Heart right ventricle (tissue), 16 donors: ENCODE measurements at places on chromosomes 6 and 20. TPM values are rescaled to one million over a fixed set of nuclear protein-coding genes. Genes with fewer than 3 reads are reported as not detected.

POU5F1 gene
- total RNA-seq, result 0.32 TPM

- no peak for DNase-seq
Observed at GRCh38 chr6:72642435-72642834, 20.6 kb downstream of the KCNQ5 start.

FUT9 gene
- total RNA-seq, result not detected

- no peak for DNase-seq
Observed at GRCh38 chr6:113458368-113459010, 398.7 kb upstream of the MARCKS start.

DNA sequence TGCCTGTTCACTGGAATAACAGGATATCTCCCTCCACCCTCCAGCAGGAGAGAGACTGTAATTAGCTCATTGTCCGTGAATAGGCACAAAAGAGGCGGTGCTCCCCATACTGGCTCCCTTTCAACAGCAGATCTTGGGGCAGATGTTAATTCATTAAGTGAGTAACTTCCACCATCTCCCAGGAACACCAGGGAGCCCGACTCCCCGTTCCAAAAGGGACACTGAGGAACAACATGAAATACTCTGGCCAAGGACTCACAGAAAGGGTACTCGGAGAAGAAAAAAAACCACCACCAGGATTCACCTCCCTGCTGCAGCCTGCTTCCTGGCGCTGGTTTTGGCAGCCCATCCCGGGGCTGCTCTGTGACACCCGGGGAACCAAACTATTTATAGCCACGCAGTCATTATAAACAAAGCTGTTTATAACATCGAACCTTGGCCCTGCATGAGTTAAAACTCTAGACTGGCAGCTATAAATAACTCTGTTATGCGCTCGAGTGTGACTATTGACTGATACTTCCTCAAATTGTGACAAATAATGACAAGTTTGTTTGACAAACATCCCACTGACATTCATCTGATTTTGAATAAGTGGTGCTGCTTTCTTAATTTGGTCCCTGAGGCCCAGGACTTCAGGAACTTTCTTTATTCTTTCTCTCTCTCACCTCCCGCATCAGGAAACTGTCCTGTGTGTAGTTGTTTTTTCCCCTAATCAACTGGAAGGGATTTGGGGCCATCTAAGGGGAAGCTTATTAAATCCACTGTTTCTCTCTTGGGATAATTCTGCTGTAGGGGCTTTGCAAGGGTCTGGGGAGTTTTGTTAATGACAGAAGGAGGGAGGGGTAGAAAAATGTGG is 521.6 kb downstream of the CD83 start:
- DNase-seq, result peak; percentile 67

DNA sequence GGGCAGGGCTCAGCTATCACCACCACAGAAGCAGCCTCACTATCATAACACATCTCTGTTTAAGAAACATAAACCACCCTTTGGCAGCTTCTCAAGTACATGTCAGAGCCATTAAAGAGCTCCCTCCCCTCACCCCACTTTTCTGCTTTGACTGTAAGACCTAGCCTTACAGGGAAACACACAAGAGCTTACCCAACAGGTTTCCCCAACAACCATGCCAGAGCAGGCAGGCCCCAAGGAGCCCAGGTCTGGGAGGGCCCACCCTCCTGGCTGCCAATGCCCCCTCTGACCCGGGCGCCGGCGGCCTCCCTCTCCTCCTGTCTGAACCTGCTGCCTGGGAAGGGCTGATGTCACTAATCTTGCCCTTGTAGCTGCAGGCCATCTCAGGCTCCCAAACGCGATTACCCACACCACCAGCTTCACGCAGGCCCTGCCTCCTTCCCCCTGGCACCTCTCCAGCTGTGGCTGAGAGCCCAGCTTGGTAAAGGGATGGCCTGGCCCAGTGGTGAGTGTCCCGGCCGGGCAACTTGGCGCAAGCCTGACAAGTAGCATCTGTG is 402.0 kb downstream of the MAFB start:
- DNase-seq, result peak; percentile 86

LAMA4 gene
- total RNA-seq, result 90.8 TPM

ARHGAP18 gene
- total RNA-seq, result 3.4 TPM

DNA sequence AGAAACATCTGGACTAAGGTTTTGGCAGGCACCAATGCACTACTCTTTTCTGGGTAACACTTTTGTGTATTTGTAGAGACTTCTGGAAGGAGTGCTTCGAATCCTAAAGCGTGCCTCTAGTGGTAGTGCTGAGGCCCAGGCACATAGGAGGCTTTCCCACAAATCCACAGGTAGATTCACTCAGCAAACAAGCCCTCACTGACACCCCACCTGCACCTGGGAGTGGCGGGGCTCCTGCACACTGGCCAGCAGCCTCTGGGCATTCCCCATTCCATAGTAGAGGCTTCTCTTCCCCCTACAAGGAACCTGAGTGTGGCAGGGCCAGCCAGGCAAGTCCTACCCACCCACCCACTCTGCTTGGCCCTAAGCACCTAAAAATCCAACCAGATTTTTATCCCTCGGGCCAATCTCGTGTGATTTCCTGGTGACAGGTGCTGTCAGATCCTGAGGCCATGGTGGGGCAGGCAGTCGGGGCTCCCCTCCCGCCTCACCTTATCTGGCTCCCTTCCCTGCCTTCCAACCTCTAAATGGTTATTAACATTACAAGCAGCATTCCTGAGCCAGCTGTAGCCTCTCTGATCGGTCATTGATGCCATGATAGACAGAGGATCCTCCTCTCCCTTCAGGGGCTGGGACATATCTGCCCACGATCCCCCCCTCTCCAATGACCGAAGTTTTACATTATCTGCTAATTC is 82.4 kb downstream of the SLC2A10 start:
- no peak for DNase-seq

SPATA25 gene
- 3.1 TPM for total RNA-seq

DNA sequence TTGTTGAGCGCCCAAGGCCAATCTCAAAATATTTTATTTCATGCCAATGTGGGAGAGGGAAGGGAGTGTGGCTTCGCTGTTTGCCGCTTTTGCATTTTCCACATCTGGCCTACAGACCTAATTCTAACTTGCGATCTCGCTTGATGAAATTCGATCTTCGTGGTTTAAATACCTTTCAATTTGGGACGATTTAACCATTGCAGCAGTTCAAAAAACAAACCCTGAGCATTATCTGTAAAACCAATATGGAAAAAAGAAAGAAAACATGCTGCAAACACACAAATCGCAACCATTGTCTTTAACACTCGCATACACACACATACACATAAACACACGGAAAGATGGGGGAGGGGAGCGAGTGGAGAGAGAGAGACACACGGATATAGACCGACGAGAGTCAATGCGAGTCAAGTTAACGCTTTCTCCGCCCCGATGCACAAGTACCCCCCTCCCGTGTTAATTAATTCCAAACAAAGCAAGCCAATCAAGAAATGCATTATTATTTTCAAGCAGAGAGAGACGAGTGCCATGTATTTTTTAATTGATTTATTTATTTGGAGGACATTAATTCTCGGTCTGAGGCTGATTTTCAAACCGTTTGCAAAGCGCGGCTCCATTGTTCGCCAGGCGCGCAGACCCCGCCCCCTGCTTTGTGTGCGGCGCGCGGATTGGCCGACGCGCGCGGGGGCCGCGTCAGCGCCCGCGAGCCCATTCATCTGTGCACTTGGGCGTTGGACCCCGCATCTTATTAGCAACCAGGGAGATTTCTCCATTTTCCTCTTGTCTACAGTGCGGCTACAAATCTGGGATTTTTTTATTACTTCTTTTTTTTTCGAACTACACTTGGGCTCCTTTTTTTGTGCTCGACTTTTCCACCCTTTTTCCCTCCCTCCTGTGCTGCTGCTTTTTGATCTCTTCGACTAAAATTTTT is at the start of gene MARCKS:
Gene MARCKS (plus strand): TSS at position 721 of the 931 bp plus-strand sequence. CDS start 401 bp downstream, outside the sequence.
- DNase-seq, result peak; percentile 82
